ENCODE measurements at places on chromosomes 5 and 9.

GRCh38 chr5:125552486-125552885, 806.0 kb upstream of the ZNF608 start:
- no peak for DNase-seq

GRCh38 chr9:134325813-134326723, at the start of gene RXRA:
RXRA (plus strand) TSS chr9:134326455; CDS start chr9:134326632, 177 bp downstream.
- peak; percentile 82 for DNase-seq

- no peak for DNase-seq
Observed at GRCh38 chr9:19451240-19452087, 42.7 kb downstream of the ACER2 start.

- DNase-seq: no peak
Observed at GRCh38 chr5:167339205-167339604, 952.2 kb upstream of the WWC1 start.

GRCh38 chr9:137376386-137376785, 46.6 kb downstream of the EXD3 start:
- DNase-seq: no peak

DNA sequence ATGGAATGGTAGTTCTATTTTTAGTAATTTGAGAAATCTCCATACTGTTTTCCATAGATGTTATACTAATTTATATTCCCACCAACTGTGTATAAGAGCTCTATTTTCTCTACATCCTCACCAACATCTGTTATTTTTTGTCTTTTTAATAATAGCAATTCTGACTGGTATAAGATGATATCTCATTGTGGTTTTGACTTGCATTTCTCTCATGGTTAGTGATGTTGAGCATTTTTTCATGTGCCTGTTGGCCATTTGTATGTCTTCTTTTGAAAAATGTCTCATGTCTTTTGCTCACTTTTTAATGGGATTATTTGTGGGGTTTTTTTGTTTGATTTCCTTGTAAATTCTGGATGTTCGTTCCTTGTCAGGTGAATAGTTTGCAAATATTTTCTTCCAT, 154.4 kb downstream of the ZSWIM6 start:
- DNase-seq: no peak

- no peak for DNase-seq
Observed at GRCh38 chr9:89608641-89609335, 4.0 kb downstream of the GADD45G start.

DNA sequence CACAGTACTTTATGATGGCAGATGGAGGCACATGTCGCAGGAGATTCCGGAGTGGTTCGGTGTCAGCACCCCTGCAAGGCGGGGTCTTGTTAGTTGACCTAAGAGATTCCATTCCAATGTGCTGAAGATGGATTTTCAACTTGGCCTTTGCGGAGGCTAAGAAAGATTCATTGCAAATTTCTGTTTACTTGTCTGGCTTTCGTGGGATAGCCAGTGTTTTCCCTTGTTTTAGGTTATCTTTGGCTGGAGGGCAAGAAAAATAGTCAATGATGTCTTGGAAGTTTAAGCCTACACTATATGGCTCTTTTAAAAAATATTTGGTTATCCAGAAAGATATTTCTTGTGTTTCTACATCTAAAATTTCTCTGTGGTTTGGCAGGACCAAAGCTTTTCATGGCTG, 123.6 kb upstream of the PTCH1 start:
- DNase-seq: no peak

DNA sequence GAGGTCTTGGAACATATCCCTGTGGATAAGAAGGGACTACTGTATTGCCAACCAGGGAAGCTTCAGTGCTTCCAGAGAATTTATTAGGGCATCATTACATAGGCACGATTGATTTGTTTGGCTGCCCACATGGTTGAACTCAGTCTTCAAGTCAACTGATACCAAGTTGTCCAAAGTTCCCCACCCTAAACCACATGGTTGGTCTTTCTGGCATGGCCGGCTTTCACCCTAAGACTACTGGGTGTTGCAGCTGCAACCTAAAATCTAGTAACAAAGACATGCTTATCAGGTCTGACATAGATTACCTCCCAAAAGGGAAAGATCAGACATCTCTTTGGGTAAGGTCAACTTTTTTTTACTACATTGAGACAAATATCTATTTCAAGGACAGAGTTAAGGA, 37.0 kb downstream of the FAF2 start:
- DNase-seq: no peak

DNA sequence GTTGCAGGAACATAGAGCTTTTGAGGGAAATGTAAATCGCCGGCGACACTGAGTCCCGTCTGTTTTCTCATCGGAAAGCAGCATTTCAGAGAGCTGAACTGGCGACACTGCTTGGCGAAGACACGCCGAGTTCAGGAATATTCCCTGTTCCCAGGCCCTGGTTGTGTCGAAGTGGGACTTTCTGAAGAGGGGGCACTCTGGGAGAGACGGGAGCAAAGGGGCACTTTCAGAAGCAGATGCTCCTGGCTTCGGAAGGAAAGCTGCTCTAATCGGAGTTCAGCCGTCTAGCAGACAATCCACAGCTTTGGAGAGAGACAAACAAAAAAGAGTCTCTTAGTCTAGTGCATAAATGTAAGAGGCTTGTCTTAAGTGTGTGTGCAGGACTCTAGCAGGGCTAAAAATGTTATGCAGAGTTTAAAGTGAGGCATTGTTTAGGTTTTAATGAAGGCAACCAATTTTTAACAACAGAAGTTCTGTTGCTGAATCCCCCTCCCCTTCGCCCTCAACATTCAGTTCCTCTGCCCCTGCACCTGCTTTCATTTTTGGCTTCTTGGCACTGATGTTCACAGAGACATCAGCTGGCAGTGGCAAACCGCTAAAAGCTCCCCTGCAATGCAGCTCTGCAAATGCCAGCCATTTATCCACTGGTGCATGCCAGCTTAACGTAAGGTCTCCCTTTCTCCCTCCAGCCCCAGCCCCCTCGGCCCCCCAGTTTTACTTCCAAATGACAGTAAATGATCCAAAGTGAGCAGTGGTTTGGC, 289.5 kb upstream of the MPDZ start:
- peak; percentile 14 for DNase-seq

- DNase-seq: no peak
Observed at GRCh38 chr5:54721116-54721515, 203.6 kb downstream of the SNX18 start.

- DNase-seq: no peak
Observed at GRCh38 chr9:135517407-135517822, 3.8 kb upstream of the LCN1 start.

- no peak for DNase-seq
Observed at GRCh38 chr9:105496826-105497225, 49.0 kb downstream of the FSD1L start.

DNA sequence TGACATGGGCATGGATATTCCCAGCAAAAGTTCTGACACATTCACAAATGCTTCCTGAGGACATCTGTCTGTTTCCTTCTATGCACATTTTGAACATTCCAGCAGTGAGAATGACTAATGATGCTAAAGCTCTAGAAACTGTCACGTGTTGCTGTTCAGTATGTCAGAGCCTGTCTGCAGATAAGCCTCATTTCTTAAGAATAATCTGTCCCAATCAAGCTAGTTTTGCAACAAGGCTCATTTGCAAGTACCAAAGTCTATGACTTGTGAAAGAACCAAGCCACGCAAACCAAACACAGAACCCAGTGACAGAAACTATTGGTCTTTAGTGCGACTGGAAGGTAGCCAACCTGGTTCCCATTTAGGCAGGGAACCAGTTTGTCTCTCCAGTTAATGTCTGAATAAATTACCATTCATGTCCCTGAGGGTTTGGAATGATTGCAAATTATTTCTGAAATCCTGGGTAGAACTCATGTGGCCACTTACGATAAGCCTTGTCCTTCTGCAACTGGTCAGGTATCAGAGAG, 178.5 kb downstream of the C9orf152 start:
- DNase-seq: no peak

- DNase-seq: no peak
Observed at GRCh38 chr9:134458207-134459108, 132.2 kb downstream of the RXRA start.

DNA sequence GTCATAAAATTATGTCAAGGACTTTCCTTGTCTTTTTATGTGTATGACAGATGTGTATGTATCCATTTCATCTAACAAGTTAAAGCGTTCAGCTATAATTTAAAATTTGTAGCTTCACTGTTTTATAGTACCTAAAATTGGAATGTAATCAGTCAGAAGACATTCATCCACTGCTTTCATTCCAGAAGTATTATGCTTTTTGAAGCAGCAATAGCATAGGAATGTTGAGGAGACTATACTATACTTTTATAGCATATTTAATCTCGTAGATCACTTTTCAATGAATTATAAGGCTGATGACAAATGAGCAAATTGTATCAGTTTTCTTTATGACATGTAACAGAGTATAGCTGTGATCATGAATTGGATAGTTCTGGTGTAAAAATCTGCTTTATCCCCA, 6.9 kb downstream of the PCDHGA12 start:
- DNase-seq: no peak

DNA sequence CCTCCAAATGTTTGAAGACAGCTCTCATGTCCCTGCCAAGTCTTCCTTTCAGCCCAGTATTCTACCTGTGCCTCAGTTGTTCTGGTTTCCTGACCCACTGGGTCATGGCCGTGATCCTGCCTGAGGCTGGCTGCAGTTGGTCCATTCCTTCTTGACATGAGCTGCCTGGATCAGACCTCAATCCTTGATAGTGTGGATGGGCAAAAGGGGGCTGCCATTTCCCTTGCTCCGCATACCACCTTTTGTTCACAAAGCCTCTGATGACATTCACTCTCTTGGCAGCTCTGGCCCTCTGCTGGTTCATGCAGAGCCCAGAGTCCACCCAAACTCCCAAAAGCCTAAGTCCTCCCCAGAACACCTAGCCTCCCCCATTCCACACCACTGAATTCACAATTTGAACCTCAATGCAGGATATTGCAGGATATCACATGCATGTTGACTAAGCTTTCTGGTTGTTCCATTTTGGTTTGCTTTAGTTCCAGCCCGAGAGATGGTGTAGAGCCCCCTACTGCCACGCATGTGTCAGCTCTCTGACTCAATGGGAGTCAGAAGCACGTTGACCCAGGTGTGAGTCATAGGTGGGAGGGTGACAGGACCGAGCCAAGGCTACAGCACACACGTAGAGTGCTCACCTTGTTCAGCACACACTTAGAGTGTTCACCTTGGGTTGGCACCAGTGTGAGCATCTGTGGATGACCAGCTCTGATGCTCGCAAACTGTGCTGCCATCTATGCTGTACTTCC, 137.2 kb downstream of the MTX3 start:
- DNase-seq: no peak

DNA sequence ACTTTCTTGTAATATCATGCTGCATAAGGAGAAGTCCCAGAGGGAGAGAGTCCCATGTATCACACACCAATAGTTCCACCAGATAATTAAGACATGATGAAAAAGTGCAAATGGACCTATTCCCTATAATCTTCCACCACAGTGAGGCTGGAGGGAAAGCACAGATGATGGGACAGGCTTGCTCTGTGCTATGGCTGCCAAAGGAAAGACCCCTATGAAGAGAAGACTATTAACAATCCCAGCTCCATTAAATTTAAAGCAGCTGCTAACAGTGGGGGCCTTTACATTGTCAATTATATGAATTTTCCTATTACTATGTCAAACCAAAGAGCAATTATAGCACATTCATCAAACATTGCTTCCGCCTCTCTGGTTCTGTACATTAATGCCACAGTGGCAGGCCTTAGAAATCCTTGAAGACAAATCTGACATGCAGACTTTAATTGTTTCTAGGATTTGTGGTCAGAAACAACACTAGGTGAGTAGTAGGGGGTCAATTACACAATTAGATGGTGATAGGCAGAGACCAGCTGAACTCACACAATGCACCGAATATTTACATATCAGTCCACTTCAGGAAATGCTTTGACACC, 551.3 kb downstream of the TLE1 start:
- DNase-seq: no peak

- no peak for DNase-seq
Observed at GRCh38 chr5:150703762-150704161, 2.9 kb upstream of the RBM22 start.

GRCh38 chr5:152505442-152506042, 100.5 kb upstream of the NMUR2 start:
- peak; percentile 56 for DNase-seq

DNA sequence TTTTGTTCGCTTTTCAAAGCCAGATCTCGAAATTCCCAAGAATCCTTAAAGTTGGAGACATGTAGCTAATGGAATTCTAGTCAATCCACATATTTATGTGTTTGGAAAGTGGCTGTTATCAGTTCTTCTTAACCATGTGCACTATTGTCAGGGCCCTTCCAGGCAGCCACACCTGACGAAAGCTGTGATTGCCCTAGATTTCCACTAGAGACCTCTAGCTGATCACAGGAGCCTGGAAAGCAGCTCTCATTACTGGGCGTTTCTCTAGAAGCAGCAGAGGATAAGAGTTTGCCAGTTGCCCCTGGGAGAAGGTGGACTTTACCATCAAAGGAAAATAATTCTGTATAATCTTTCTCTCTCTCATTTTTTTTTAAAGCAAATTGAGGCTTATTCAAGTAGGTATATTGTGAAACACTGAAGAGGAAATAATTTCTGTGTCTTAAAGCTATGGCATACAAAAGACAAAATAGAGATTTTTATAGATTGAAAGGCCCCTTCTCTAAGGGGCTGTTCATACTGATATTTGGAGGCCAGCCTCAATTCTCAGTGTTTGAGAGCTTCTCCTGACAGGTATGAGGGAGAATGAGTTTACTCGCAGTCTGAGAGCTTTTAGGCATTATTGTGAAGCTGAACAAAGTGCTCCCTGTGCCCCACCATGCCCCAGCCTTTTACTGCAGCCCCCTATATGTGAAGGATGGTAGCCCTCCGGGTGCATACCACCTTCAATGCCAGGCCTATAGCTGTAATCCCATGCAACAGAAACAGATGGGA, 405.4 kb upstream of the ACTBL2 start:
- DNase-seq: peak; percentile 48

GRCh38 chr9:130172858-130173665, 858 bp downstream of the NCS1 start:
- no peak for DNase-seq

DNA sequence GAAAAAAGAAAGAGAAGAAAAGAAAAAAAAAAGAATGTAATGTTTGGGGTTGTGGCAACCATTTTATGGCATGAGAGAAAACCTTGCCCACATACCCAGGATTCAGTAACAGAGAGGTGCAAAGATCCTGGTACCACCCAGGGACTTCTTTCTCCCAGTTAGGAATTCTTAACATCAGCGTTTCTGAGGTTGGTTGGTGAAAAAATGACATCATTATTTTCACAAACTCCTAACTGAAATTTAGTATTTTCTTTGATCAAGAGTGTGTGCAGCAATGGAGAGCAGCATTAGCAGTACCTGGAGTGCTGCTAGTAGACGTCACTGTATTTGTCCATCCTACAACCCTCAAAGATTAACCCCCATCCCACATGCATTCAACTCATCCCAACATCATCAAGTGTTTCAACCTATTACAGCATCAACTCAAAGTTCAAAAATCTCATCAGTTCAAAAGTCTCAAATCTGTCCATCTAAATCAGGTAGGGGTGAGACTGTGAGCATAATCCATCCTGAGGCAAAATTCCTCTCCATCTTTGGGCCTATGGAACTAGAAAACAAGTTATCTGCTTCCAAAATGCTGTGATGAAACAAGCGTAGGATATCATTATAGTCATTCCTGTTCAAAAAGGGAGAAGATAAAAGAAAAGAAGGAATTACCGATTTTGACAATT, 60.1 kb upstream of the MSX2 start:
- no peak for DNase-seq

GRCh38 chr9:96327694-96328352, 25.8 kb upstream of the HSD17B3 start:
- DNase-seq: peak; percentile 55
